ENCODE measurements at places on chromosomes 1 and 21. TPM values are rescaled to one million over a fixed set of nuclear protein-coding genes. Genes with fewer than 3 reads are reported as not detected.

The GBP7 gene
- total RNA-seq = not detected

DNA sequence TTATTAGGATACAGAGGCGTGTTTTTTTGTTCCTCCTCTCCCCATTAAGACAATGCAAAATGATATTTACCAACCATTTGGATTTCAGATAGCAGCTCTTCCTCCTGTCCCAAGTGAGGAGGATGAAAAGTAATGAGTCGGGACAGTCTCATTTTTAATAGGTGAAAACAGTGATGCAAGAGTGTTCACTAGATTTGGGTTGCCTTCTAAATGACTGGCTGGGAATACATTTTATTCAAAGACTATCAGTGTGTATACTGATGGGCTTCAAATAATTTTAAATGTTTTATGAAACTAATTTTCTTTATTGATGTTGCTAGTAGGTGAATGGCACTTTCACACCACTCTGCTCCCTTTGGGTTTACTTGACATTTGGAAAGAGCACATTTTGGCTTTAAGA is 2.1 kb downstream of the RCOR3 start:
- no peak for DNase-seq

- no peak for DNase-seq
Observed at GRCh38 chr1:89523572-89524368, 859 bp upstream of the LRRC8B start.

GRCh38 chr1:31575369-31576140 is 760 bp upstream of the TINAGL1 start:
- no peak for DNase-seq

GRCh38 chr1:25651036-25651640 is 34.5 kb downstream of the MAN1C1 start:
- DNase-seq = no peak

The JAM2 gene
- not detected for total RNA-seq

Measured in HT1080 (cell line).